ENCODE measurements at places on chromosomes 7 and 10.

- DNase-seq = no peak
Observed at GRCh38 chr7:45987521-45988290, 66.6 kb upstream of the IGFBP3 start.

DNA sequence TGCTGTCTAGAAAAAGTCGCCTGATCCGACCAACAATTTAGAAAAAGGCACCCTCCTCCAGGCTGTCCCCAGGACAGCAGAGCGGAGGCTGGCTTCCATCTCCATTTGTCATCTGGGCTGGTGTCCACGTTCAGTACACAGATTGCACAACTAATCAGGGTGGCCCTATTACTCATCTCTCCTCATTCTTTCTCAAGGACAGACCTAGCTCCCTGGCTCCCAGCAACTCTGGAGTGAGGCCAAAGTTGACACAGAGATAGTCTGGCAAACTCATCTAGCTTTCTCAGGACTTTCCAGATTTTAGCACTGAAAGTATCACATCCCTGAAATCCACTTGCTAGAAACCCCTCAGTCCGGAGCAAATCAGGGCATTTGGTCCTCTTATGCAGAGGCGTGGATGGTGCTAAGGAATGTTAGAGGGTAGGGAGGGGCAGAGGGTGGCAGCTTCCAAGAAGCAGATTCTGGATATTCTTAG lies 75.1 kb downstream of the DNAH11 start:
- DNase-seq = no peak

GRCh38 chr10:30007406-30007805 lies 52.0 kb downstream of the JCAD start:
- DNase-seq = no peak

DNA sequence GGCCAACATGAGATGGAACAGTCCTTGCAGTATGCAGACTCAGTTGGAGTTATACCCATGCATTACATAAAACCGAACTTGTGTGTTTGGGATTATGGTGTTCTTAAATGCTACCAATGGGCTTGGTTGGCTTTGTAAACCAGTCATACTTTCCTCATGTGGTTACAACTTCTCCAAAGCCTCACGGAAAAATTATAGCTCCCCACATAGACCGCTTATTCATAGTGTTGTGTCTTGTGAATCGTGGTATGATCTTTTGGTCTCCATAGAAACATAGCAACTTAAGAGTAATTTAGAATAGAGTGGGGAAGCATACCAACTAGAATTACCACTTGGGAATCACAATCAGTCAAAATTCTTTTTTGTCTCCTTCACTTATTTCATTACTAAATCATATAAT lies 112.3 kb upstream of the FZD1 start:
- no peak for DNase-seq

GRCh38 chr7:155338632-155339320 lies 41.1 kb downstream of the INSIG1 start:
- DNase-seq = no peak

GRCh38 chr7:40482845-40483244 lies 348.0 kb downstream of the SUGCT start:
- DNase-seq = no peak

- DNase-seq = no peak
Observed at GRCh38 chr10:97644936-97645335, 4.5 kb downstream of the PI4K2A start.

DNA sequence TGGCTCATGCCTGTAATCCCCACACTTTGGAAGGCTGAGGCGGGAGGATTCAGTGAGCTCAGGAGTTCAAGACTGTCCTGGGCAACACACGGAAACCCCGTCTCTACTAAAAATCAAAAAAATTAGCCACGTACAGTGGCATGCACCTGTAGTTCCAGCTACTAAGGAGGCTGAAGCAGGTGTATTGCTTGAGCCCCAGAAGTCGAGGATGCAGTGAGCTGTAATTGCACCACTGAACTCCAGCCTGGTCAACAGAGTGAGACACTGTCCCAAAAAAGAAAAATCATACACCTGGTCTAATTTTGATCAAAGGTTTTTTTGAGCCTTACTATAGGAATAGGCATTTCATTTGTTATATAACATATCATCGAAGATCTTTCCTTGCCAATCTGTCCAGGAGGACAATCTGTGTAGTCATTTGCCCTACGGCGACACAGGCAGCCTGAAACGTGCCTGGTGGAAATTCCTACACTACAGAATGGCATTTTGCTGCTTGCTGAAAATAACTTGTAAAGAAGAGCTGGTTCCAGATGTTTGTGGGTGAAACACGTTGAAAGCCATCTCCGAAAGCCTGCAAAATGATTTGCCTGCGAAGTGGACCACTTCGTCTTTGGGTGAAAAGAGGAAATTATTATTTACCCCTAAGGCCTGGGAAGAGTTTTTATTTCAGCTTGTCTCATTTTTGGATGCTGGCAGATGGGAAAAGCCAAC lies 31.3 kb upstream of the GDI2 start:
- DNase-seq = no peak

DNA sequence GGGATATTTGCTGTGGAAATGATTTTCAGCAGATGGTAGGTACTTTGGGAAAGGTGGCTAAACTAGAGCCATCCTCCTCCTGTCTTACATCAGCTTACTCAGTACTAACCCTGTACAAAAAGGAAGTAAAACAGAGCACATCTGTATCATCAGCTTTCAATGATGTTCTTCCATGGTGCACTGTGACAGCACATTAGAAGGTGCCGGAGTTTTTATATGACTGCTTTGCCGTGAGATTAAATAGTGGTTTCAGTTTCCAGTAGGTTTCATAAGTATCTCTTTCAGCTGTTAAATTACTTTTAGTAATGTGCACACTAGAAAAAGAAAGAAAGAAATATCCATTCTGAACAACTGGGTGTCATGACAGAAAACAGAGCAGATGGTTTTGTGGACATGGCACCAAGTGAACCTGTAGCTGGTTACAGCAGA lies 86.5 kb downstream of the ARID5B start:
- no peak for DNase-seq

- no peak for DNase-seq
Observed at GRCh38 chr10:96446966-96447596, 66.6 kb downstream of the TLL2 start.

DNA sequence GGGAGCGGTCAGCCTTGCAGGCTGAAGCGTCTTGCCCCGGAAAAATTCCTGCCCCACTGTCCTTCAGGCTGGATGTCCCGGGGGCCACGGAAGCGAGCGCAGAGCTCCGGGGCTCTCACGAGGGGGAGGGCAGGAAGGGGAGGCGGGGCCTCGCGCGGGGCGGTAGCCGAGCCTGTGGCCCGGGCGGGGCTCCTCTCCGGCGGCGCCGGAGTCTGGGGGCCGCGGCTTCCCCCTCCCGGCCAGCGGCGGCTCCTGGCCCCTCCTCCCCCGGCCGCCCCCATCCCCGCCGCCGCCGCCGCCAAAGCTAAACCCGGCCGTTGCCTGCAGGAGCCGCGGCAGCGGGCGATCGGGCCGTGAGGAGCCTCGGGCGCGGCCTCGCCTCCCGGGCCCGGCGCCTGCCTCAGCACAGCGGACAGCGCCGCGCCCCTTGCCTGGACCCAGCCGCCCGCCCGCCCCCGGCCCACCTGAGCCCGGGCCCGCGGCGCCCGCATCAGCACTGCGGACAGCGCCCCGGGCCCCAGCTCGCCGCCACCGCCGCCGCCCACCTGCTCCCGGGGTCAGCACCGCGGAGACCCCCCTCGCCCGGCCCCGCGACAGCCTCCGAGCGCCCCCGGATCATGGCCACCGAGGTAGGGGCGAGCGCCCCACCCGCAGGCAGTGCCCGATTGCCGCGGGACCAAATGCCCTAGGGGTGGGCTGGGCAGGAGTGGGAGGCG lies at the start of gene GOLGA7B:
Gene GOLGA7B, plus strand, starts transcription at position 157 of the 716 bp plus-strand sequence. Its CDS starts 461 bp downstream, at position 618.
- DNase-seq = no peak

GRCh38 chr10:86556933-86557649 lies 35.5 kb upstream of the WAPL start:
- DNase-seq = no peak

GRCh38 chr10:129078346-129078745 lies 388.7 kb upstream of the MGMT start:
- no peak for DNase-seq

GRCh38 chr7:12722136-12722535 lies 34.7 kb downstream of the ARL4A start:
- DNase-seq = no peak

Measured in GOT3 (cell line).